ENCODE measurements at places on chromosomes 16 and 17. TPM values are rescaled to one million over a fixed set of nuclear protein-coding genes. Genes with fewer than 3 reads are reported as not detected.

GRCh38 chr16:83137894-83138293 is 511.1 kb downstream of the CDH13 start:
- DNase-seq = no peak

GRCh38 chr17:1559047-1560043 is 3.2 kb downstream of the PITPNA start:
- no peak for DNase-seq

DNA sequence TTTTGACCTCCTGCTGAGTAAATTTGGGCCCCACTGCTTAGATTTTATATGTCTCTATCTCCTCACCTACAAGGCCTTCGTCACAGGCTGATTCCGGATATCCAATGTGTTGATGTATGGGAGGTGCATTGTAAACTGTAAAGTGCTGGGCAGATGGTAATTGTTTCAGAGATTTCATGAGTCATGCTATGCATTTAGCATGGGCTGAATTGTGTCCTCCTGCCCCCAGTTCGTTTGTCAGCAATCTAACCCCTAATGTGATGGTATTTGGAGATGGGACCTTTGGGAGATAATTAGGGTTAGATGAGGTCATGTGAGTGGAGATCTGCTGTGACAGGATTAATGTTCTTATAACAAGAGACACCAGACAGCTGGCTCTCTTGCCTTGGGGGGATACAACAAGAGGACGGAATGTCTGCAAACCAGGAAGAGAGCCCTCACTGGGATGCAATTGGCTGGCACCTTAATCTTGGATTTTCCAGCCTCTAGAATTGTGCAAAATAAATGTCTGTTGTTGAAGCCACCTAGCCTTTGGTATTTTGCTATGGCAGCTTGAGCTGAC is 101.8 kb upstream of the NLRP1 start:
- DNase-seq = no peak

DNA sequence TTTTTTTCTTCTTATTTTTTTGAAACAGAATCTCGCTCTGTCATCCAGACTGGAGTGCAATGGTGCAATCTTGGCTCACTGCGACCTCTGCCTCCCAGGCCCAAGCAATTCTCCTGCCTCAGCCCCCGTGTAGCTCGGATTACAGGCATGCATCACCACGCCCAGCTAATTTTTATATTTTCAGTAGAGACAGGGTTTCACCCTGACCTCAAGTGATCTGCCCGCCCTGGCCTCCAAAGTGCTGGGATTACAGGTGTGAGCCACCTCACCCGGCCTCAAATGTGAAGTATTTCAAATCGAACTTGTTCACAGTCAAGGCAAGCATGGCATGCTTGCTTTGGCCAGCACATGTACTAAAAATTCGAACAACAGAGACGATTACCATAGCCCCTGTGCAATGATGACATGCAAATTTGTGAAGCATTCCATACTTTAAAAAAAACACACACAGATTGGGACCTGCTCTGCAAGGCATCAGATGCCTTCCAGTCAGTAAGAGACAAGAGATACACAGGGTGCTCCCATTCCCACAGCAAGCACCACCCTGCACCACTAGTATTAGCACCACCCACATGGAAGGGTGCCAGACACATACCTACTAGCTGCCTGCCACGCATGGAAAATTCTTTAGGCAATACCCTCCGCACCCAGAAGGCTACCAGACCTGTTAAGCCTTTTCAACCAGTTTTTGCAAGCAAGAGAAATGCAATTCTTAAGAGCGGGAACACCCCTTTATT is 47.2 kb downstream of the ANKRD11 start:
- no peak for DNase-seq

- DNase-seq = no peak
These were observed 2.8 kb upstream of the KSR1 start for GRCh38 chr17:27453471-27453870.

DNA sequence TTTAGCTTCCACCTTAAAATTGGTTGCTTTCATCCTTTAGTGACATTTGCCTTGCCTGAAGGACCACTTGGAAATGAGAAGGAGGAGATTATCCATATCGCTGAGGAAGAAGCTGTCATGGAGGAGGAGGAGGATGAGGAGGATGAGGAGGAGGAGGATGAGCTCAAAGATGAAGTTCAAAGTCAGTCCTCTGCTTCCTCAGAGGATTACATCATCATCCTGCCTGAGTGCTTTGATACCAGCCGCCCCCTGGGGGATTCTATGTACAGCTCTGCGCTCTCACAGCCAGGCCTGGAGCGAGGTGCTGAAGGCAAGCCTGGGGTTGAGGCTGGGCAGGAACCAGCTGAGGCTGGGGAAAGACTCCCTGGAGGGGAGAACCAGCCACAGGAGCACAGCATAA is 11.5 kb upstream of the TMEM106A start:
- DNase-seq = no peak

DNA sequence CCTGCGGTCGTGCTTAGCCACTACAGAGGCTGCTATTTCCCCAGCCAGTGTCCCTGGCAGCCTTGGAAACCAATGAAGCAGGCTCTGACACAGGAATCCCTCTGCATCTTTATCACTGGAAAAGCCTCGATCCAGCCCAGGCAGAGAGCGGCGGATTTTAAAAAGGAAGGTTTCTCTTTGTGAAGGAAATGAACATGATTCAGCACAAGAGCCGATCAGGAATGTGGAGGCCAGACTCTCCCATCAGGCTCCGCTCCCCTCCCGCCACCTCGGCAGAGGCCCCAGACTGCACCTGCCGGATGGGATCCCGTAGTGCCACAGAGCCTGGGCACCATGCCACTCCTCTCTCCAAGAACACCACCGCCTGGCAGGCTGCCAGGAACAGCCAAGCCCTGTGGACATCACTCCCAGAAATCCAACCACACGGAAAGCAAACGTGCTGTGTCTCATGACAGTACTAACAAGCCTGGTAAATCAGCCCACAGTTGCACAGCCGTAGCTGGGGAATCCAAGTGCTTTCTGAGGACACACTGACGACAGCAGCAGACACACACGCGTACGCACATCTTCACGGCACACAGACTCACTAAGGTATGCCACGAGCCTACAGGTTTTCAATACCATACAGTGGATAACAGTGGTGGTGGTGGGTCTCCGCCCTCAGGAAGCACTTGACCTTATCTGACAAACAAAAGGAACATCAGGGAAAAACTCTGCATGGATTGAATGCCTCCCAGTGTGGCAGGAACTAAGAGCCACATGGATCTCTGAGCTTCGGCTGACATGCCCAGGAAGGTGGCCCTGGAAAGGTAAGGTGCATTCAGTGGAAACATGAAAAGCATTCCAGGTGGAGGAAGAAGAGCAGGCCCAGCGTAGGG is 5.4 kb downstream of the LRRC75A start:
- DNase-seq = no peak

DNA sequence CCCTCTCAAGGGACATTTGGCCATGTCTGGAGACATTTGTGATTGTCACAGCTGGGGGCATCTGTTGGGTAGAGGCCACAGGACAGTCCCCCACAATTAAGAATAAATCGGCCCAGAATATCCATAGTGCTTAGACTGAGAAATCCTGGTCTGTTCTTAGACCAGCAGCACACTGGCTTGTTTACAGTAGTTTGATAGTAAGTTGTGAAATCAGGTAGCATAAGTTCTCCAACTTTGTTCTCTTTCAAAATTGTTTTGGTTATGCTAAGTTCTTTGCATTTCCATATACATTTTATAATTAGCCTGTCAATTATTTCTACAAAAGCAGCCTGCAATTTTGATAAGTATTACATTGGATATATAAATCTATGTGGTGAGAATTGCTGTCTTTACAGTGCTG is 6.8 kb downstream of the MGRN1 start:
- DNase-seq = no peak

DNA sequence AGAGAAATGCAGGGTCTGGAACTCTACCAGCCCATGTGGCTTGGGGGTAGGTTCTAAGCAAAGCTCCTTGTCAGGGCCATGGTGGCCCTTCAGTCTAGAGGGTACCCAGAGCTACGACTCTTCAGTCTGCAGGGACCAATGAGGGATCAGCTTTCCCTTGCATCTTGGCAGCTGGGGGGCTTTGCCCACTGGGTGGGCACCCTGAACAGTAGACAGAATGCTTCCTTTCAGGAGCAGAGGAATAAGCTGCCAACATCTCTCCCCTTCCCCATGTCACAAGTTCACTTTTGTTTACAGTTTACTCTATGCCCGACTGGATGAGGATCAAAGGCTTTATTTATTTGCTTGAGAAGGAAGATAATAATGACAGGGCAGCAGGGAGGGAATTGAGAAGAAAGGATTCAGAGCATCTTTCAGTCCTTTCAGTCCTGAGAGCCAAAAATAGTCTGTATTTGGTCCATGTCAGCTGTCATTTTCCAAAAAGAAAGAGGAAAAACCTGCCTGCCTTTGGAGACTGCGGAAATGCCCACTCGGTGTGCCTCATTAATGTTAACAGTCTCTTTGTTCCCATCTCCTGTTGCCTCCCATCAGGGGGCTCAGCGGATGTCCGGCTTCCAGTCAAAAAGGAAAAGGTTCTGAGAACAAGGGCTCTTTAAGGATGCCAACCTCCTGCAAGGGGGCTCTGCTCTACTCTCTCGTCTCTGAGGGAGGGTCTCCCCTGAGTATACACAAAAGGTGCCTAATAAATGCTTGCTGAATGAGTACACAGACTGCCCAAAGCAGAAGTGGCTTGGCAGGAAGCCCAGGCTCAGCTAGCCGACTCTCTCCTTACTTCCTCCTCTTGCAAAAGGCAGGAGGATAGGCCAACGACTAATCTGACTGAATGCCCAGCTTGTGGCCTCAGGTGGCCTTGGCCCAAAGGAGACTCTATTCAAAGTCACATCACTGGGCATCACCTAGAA is 17.1 kb downstream of the TRAF4 start:
- DNase-seq = no peak

- DNase-seq = no peak
These were observed 98.2 kb downstream of the ADAMTS18 start for GRCh38 chr16:77336637-77337036.

- DNase-seq = no peak
These were observed 9.8 kb upstream of the RABEP1 start for GRCh38 chr17:5272322-5272721.

DNA sequence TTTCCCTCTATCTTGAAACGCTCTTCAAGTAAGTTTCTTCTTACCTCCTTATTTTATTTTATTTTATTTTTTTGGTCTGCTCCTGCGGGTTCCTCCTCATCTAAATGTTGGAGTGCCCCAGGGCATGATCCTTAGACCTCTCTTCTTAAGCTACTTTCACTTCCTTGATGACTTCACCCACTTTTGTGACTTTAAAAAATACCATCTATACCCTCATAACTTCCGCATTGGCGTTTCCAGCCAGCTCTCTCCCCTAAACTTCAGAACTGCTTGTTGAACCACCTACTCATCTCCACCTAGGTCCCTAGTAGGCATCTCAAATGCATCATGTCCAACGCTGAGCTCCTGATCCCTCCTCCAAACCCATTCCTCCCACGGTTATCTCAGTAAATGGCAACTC is 51.4 kb upstream of the NFAT5 start:
- no peak for DNase-seq

DNA sequence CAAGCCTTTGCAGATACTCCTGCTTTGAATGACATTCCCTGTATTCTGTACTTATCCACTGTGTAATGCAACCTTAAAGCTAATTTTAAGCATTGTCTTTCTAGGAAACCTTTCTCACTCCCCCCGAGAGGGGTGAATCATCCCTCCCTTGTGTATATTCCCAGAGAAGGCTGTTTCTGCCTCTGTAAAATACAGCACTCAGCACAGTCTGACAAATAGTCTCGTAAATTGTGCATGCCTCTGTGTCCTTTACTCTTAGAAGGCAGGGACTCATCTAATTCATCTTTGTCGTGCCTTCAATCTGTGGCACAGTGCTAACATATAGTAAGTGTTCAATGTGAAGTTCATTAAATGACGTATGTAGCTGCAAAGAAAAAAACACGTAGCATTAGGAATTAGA is 200.7 kb downstream of the CA10 start:
- DNase-seq = no peak

DNA sequence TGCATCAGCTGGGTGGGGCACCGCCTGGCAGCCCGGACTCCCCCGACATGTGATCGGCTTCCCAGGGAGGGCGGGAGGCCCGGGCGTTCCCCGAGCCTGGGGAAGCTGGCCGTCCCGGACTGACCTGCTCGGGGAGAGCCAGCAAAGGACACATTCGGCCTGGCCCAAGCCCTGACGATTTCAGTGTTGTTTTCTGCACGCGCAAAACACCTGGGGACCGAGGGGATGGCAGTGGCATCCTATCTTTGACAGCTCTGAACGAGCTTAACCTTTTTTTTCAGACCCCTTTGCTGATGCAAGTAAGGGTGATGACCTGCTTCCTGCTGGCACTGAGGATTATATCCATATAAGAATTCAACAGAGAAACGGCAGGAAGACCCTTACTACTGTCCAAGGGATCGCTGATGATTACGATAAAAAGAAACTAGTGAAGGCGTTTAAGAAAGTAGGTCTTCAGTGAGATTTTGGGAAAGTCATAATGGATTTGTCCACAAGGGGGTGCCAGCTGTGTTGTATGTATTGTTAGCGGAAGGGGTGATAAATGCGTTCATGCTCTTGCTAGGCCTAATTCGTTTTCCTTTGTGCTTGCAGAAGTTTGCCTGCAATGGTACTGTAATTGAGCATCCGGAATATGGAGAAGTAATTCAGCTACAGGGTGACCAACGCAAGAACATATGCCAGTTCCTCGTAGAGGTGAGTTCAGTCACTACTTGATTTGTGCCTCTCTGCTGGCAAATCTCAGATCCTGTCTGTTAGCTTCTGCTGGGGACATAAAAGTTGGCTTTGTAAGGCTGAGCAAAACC is 1.0 kb downstream of the EIF1 start:
- DNase-seq = peak; percentile 58

DNA sequence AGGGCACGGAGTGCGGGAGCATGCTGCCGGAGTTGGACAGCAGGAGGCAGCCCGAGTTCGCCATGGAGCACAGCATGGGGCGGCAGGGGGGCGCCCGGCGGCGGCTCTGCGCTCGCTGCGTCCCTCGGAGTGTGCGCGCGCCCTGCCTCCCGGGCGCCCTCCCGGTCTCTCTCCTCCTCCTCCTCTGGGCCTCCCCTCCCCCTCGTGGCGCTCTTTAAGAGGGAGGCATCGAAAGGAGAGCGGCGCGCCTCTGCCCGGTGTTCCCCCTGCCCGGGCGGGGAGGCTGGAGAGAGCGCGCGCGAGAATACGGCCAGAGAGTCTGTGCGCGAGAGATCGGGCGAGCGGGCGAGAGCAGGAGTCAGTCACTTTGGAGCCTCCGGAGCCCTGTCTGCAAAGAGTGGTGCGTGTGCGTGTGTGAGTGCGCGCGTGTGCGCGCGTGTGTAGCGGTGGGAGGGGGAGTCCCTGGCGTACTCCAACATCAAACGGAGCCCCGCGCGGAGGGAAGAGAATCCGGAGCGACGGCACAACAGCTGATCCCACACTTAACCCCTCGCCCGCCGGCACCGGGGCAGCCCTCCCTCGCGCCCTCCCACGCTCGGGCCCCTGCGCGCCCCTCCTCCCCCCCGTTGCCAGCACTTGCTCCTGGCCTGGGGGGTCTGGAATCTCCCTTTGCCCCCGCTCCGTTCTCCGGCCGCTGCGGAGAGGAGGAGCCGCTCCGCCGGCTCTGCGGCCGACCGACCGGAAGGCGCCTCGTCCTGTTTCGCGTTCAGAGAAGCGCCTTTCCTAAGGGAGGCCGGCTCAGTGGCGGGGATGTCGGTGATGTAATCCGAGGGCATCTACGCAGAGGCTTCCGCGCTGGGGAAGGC is 108.9 kb downstream of the ENGASE start:
- no peak for DNase-seq

The ZNF668 gene
- 19.4 TPM for total RNA-seq

The CCL8 gene
- not detected for total RNA-seq

The NOTUM gene
- 0.40 TPM for total RNA-seq

The CPNE2 gene
- total RNA-seq = 2.4 TPM

The BIRC5 gene
- 5.4 TPM for total RNA-seq

The GDPD3 gene
- total RNA-seq = 0.76 TPM

The VWA3A gene
- total RNA-seq = 0.10 TPM

The PERCC1 gene
- total RNA-seq = 0.29 TPM

Data from activated T-cell treated with anti-CD3 and anti-CD28 coated beads, Interleukin-2, amount 50 U/mL, for 4 hours (primary cell).